ENCODE measurements at places on chromosomes 4 and X.

- no peak for DNase-seq
Measured at GRCh38 chr4:61336916-61337315, 136.8 kb downstream of the ADGRL3 start.

DNA sequence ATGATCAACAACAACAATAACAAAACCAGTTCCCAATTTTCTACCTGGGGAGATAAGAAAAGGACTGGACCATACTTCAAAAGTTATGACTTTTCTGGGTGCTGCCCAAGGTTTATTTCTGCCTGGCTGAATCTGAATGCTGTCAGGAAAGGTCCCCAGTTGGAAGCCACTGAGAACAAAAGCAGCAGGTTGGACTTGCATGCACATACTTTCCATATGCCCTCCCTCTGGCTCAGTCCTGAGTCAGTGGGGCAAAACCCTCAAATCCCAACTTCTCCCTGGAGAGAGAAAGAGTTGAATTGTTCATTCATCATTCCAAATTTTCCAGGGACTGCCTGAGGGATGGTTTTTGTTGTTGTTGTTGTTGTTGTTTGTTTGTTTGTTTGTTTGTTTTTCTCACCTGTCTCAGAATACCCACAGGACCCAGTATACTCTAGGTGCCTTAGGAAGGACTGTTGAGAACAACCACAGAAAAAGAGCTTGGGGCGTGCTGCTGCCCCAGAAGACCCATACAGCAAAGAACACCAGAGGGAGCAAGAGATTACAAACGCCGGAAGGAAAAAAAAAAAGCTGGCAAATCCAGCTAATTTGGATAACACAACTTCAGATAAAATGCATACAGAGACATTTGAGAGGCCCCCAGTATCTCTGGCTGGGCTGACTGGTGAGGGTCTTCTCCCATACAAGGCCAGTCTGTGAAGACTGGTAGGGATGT is 138.9 kb upstream of the INPP4B start:
- DNase-seq: no peak

GRCh38 chr4:19776021-19776459 is 475.7 kb upstream of the SLIT2 start:
- DNase-seq: peak; percentile 55

DNA sequence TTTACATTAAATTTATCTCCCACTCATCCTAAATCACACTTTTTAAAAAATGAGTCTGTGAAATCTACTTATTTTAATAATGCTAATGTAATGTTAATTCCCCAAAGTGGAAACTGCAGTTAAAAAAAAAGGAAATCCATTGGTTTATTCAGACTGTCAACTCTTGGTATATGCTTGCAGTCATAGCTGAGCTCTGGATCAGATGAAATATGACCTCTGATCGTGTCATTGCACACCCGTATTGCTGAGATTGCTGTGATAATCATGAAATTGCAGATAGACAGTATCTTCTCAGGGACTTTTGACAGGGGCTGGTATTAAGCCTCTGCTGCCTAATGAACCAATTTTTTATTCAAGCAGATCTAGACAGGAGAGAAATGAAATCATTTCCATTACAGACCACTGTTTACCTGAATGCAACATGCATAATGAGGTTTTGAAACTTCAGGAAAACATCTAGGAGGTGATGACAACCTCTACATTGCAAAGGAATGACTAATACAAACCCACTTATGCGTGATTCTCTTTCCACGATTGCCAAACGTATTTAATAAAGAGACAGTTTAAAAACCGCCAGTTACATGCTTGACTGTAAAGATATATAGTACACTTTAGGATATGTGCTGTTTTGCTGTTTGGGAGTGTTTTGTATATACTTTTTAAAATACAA is 138.3 kb upstream of the PUDP start:
- no peak for DNase-seq

- no peak for DNase-seq
Measured at GRCh38 chr4:121192480-121192879, 28.4 kb upstream of the TNIP3 start.

Measured in kidney (tissue), 22 donors.